ENCODE measurements at places on chromosomes 6 and 20.

GRCh38 chr6:35048631-35049083 lies 92.5 kb downstream of the TCP11 start:
- DNase-seq: no peak

DNA sequence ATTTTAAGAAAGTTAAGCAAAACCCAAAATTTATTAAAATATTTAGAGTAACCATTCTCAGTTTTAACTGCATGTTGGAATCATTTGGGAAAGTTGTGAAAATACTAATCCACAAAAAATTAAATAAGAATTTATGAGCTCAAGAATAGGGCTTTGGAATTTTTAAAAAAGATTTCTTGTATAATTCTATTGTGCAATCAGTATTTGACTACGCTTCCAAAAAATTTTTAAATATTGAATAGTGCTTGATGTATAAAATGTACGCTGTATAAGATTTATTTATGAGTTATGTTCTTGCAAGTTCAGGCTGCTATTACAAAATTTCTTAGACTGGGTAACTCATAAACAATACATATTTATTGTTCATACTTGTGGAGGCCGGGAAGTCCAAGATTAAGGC lies 571.7 kb downstream of the MMUT start:
- no peak for DNase-seq

DNA sequence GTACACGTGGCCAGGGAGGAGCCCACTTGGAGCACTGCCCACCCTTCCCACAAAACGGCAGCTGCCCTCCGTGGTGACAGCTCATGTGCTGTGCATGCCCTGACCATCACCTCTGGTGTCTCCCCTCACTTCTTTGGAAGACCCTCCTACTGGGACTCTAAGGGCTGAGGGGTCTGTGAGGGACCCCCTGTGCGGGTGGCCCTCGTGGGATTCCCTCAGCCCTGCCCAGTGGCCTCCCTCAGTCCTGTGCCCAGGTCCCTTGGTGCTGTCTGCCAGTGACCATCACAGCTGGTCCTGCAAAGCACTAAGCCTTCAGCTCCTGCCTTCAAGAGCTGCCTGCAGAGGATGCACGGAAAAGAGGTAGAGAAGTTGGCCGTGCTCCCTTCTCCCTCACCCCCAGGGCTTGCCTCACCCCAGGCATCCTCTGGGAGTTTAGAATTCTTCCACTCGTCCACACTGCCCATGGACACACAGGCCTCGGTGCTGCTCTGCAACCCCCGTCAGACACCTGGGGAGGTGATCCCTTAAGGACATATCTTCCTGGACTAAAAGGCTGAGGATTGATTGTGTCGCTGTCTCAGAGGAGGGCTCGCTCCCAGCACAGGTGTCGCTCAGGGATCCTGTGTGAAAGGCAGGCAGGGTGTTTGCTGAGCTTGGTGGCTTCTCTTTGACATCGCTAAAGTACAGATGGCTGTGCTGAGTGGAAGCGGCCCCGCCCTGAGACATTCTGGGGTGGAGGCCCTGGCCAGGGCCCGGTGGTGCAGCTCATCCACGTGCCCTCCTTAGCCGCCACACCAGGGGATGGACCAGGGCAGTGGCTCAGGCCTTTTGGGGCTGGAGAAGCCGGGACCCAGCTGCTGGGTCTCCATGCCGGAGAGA lies 119.5 kb upstream of the FRMD1 start:
- DNase-seq: no peak

GRCh38 chr6:158751224-158751623 lies 67.9 kb downstream of the EZR start:
- no peak for DNase-seq

GRCh38 chr6:14727494-14728395 lies 518.1 kb upstream of the JARID2 start:
- no peak for DNase-seq

GRCh38 chr6:65819152-65819551 lies 112.1 kb upstream of the EYS start:
- no peak for DNase-seq

GRCh38 chr6:47787620-47788497 lies 6.0 kb downstream of the OPN5 start:
- peak; percentile 57 for DNase-seq

DNA sequence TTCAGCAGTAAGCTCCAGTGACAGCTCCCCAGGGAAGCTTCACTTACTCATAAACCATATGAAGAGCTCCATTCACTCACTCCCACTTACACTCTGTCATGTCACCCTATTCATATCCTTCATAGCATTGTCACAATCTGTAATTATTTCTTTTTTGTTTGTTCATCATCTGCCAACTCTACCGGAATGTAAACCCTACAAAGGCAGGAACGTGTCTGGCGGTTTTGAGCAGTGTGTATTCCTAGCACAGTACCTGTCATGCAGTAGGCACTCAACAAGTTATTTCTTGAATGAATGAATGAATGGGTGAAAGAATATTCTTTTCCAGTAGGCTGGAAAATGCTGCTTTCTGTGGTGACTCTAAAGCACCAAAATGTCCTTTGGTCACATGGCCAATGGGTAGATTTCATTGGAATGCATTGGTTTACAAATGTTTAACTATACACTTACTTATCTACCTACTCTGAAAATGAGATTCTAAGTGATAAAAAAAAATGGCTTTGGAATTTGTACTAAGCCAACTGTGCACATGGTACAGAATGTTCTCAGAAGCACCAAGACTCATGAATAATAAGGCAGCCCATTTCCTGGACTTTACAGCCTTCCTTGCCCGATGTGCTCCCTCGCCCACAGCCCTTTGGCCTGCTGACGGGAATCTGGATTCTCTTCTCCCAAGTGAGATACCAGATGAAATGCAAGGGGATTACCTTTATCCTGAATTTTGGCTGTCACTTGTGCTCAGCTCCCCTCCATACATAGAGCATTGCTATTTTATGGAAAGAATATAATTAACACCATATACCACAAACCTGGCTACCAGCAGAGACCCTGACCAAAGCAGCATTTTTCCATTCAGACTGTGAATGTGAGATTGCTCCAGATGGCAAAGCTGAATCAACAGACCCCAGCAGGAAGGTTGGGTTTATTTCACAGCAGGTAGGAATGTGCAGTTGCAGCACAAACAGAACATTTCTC lies 273.3 kb downstream of the ALDH8A1 start:
- DNase-seq: no peak

GRCh38 chr20:2738331-2739041 lies 45.9 kb downstream of the EBF4 start:
- DNase-seq: no peak

DNA sequence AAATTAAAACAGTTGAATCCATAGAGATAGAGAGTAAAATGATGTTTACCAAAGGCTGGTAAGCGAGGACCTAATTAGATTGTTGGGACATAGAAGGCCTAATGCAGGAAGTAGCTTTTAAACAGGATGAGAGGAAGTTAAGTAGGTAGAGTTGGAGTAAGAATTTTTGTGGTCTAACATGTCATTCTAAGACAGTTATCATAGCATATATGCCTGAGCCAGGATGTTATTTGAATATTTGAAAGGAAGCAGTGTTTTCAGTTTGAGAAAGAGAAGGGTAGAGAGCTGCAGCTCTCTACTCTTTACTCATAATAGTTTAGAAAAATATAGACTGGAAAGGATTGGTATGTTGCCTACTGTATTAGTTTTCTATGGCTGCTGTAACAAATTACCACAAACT lies 121.6 kb downstream of the MEI4 start:
- no peak for DNase-seq

GRCh38 chr6:43904311-43905123 lies 134.5 kb downstream of the VEGFA start:
- no peak for DNase-seq

- no peak for DNase-seq
Observed at GRCh38 chr6:105642708-105643107, 239.8 kb upstream of the PREP start.

DNA sequence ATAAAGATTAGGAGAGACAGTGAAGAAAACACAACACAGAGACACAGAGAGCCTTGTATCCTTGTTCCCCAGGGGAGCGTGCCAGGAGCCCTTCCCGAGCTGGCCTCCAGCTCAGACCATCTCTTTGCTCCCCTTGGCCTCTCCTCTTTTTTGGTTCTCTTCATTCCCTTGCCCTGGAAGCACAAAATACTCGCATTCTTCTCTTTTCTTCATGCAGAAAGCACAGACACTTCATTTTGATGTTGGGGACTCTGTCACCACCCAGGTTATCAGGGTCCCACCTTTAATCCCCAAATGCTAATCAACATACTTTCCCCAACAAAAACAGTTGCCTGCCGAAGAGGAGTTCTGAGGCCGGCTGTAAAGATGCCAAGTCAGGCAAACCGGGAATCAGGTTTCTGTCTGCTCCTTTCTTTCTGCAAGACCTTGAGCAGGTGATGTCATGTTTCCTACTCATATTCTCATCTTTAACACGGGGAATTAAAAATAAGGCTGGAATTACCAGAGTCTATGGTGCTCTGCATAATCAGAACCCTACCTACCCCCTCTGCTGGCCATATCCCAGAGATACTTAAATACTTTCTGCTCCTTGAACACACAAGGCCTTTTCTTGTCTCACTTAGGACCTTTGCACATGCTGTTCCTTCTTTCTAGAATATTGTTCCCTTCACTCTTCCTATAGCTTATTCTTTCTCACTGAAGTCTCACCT lies 21.7 kb downstream of the TGM6 start:
- DNase-seq: no peak

GRCh38 chr20:8903655-8904605 lies 165.0 kb upstream of the PLCB4 start:
- DNase-seq: no peak

GRCh38 chr6:55917751-55918415 lies 42.5 kb upstream of the BMP5 start:
- no peak for DNase-seq

- DNase-seq: no peak
Observed at GRCh38 chr6:17630511-17631073, 30.5 kb downstream of the FAM8A1 start.

- no peak for DNase-seq
Observed at GRCh38 chr6:110664933-110665332, 150.3 kb downstream of the CDK19 start.

- DNase-seq: no peak
Observed at GRCh38 chr6:34496103-34496685, 30.3 kb downstream of the PACSIN1 start.

GRCh38 chr6:25404693-25405169 lies 125.6 kb downstream of the CARMIL1 start:
- no peak for DNase-seq

GRCh38 chr6:137717074-137718073 lies 149.7 kb upstream of the TNFAIP3 start:
- DNase-seq: no peak

DNA sequence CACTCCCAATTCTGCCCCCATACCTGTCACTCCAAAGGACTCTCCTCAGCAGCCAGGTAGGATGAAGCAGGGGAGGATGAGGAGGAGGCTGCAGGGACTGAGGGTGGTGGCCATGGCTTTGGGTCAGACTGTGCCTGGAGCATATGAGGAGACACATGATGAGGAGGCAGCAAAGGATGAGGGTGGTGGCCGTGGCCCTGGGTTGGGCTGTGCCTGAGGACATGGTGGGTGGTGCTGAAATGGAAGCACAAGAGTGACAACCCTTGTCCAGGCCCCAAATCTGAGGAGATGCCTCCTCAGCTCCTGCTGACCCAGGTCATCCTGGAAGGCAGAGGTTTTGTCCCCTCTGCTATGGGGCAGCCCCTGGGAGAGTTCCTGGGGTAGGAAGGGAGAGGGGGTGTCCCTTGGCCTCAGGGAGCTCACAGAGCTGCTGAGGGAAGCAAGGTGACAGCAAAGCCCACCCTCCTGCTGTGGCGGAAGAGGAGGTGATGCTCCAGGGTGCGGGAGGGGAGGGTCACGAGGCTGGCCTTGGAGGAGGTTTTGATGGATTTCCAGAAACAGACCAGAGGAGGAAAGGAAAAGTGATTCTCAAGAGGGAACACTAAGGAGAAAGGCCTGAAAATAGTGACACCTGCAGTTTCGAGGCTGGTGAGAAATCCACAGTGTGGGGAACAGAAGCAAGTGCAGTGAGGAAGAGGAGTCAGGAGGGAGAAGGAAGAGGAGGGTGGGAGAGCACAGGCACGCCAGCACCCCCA lies 4.6 kb downstream of the RAET1G start:
- DNase-seq: no peak

GRCh38 chr6:24935366-24936152 lies at the start of gene RIPOR2:
TSS of gene RIPOR2 (minus strand) at chr6:24935960. CDS start at chr6:24935898, 62 bp downstream.
- DNase-seq: no peak

DNA sequence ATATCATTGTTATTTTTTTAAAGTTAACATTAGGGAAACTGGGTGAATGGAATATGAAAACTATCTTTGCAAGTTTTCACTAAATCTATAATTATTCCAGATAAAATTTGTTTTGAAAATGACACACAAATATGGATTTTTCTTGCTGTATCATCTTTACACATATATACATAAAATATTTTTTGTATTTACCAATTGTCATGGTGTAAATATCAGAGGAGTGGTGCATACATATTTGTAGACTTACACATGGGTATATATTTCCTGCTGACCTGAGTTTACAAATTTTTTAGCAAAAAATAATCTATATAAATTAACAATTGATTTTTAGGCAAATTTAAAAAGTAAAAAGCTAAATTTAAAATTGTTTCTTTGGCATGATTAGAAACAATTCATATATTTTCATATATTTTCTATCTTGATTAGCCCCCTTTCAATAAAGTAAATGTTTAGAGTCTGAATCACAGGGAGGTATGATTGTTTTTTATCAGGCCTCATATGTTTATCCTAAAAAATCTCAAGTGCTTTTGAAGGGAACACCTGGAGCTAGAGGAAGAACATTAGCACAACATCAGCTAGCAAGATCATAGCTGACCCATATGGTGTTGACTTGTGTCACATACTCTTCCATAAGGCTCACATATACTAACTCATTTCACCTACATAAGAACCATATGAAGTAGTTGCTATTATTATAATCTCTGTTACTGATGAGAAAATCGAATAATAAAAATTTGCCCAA lies 671.8 kb upstream of the GJE1 start:
- DNase-seq: no peak

GRCh38 chr20:51828762-51829161 lies 26.4 kb upstream of the SALL4 start:
- no peak for DNase-seq

DNA sequence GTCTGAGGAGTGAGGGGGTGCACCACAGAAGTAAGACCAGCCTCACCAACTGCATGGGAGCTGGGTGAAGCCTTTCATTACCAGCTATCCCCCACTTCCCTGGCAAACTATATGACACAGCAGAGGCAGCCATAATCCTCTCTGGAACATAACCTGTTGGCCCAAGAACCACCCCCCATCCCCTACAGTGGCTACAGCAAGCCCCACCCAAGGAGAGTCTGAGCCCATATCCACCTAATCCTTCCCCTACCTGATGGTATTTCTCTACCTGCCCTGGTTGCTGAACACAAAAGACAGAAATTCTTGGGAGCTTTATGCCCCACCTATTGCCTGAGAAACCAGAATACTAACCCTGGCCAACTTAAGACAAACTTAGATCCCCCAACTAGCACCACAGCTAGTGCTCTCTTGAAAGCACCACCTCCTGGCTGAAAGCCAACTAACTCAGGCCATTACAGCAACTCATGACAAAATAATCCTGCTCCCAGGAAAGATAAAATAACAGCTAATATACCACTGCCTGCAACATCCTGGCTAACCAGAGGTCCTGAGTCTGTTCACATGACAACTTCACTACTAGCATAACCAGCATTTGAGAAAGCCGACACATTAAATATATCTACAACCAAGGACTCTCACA lies 11.2 kb downstream of the RNGTT start:
- no peak for DNase-seq

Data from progenitor cell of endocrine pancreas (in vitro differentiated cells).